ENCODE measurements at places on chromosomes 12 and 14.

GRCh38 chr12:96878704-96879103, 28.4 kb upstream of the NEDD1 start:
- DNase-seq, result no peak

GRCh38 chr12:90519285-90519684, 435.7 kb downstream of the CCER1 start:
- no peak for DNase-seq

GRCh38 chr12:57474862-57475261, 4.8 kb downstream of the ARHGAP9 start:
- DNase-seq, result peak; percentile 54

DNA sequence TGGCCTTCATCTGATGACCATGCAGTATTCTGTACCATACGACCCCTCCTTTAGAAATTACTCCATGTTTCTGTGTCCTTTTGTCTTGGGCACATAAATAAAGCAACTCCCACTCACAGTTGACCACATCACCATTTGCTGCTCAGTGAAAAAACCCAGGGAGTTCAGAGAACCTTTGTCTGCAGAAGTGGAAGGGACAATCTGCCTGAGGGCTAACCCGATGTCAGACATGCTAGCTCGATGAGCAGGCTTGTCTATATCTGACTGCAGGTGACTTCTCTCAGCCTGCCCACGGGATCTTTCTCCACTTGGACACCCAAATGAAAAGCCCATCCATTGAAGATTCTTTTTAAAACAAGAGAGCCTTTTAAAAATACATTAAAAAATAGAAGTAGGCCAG, 45.7 kb upstream of the GRIP1 start:
- no peak for DNase-seq

DNA sequence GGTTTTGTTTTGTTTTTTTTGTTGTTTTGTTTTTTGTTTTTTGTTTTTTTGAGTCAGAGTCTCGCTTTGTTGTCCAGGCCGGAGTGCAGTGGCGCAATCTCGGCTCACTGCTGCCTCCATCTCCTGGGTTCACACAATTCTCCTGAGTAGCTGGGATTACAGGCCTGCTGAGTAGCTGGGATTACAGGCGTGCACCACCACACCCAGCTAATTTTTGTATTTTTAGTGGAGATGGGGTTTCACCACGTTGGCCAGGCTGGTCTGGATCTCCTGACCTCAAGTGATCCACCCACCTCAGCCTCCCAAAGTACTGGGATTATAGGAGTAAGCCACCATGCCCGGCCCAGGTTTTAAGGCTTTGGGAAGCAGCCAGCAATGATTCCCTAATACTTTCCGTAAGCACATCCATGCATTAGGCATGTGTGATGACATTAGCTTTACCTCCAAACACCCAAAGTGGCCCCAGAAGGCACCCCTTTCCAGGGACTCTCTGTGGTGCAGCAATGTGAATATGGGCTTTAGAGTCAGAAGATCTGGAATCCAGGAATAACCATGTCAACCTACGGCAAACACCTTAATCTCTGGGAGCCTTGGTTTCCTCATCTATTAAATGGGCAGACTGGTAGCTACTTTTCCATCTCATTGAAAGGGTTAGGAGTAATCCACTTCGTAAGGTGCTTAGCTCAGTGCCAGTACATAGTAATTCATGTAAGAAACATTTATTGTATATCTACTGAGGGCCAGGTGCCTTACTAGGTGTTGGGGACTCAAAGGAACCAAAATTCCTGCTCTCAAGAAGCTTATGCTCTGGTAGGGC, 152.9 kb downstream of the ZFP36L1 start:
- no peak for DNase-seq

- no peak for DNase-seq
These were observed 48.6 kb upstream of the PPP1R12A start for GRCh38 chr12:79983492-79983891.

DNA sequence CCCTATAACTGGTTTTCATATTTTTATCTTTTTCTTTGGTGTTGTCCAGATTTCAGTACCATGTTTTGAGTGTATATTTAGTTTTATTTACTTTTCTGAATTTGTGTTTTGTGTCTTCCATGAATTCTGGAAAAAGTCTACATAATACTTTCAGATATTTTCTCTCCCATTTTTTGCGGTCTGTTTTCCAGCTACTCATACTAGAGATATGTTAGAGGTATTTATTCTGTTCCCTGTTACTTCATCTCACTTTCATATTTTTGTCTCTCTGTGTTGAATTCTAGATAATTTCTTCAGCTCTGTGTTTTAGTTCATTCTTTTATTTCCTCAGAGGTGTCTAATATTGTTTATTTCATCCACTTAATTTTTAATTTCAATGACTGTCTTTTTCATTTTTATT, 74.2 kb downstream of the IFT81 start:
- no peak for DNase-seq

DNA sequence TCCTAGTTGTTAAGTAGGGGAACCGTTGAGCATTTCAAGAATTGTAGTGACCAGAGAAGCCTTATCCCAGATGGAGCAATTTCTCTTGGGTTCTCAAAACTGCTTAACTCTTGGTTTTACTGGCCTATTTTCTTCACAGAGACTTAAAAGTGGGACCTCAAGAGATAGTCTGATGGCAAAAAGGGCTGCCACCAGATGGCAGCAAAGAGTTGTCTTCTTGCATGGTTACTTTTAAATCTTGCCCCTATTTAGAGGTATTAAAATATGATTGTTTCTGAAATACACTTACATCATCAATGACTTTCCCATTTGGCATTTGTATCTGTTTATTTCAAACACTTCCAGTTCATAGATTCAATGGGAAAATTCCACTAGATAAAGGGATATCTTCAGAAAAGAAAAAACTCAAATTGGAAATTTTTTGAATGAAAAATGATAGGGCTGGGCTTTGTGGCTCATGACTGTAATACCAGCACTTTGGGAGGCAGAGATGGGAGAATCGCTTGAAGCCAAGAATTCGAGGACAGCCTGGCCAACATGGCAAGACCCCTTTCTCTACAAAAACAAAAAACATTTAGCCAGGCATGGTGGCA, 69.9 kb upstream of the CNTN1 start:
- peak; percentile 59 for DNase-seq

DNA sequence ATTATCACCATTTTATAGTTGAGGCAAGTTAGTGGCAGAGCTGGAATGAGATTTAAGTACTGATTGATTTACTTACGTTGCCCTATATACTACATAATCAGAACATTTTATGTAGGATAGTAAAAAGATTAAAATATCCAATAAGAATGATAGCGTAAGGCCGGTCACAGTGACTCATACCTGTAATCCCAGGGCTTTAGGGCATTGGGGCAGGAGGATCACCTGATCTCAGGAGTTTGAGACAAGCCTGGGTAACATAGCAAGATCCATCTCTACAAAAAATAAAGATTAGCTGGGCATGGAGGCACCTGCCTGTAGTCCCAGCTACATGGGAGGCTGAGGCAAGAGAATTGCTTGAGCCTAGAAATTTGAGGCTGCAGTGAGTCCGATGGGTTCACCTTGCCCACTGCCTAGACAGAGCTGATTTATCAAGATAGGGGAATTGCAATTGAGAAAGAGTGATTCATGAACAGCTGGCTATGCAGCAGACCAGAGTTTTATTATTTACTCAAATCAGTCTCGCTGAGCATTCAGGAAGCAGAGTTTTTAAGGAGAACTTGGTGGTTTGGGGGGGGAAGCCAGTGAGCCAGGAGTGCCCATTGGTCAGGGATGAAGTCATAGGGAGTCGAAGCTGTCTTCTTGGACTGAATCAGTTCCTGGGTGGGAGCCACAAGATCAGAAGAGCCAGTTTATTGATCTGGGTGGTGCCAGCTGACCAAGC, 24.7 kb upstream of the SGPP1 start:
- no peak for DNase-seq

- no peak for DNase-seq
These were observed 197.4 kb downstream of the DUSP6 start for GRCh38 chr12:89154743-89155499.

DNA sequence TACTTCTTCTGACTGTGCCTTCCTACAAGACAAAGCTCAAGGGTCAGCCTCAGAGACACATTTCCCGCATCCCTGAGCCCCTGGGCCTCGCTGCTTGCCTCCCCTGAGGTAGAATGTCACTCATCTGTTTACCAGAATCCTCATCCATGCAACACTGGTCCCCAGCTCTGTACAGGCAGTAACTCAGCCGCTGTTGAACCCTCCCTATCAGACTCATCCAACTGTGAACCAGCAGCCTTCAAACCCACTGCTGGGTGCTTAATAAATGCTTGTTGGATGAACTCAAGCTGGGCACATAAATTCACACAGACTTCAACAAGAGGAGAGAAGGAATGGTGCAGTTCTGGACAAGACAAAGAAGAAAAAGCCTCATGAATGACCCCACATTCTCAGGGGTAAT, 6.1 kb downstream of the NT5DC3 start:
- DNase-seq, result no peak

GRCh38 chr14:67523764-67524633, 9.1 kb upstream of the PLEKHH1 start:
- no peak for DNase-seq

DNA sequence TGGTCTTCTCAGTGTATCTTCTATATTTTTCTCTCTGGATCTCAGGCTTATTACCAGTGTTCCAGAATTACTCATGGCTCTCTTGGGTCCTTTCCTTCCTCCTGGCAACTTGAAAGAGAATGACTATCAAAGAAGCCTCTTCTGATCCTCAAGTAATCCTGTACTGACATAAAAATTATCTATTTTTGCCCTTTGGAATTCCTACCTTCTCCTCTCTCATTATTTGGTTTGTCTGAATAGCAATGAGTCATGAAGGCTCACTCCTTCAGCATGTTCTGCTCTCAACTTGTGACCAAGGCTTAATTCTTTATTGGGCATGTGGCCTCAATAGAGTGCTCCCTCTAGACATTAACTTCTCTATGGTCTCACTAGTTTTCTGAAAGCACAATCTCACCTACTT, 553.6 kb upstream of the ATP2B1 start:
- DNase-seq, result no peak

DNA sequence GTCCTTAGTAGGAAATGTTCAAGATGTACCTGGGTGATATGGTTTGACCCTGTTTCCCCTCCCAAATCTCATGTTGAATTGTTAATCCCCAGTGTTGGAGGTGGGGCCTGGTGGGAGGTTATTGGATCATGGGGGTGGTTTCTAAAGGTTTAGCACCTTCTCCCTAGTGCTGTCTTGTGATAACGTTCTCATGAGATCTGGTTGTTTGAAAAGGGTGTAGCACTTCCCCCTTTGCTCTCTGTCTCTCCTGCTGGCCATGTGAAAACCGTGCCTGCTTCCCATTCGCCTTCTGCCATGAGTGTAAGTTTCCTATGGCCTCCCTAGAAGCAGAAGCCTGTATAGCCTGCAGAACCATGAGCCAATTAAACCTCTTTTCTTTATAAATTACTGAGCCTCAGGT, 353.0 kb upstream of the SFSWAP start:
- no peak for DNase-seq

GRCh38 chr14:58605465-58605864, 32.3 kb upstream of the DACT1 start:
- no peak for DNase-seq

GRCh38 chr14:26887847-26888246, 290.0 kb upstream of the NOVA1 start:
- no peak for DNase-seq

DNA sequence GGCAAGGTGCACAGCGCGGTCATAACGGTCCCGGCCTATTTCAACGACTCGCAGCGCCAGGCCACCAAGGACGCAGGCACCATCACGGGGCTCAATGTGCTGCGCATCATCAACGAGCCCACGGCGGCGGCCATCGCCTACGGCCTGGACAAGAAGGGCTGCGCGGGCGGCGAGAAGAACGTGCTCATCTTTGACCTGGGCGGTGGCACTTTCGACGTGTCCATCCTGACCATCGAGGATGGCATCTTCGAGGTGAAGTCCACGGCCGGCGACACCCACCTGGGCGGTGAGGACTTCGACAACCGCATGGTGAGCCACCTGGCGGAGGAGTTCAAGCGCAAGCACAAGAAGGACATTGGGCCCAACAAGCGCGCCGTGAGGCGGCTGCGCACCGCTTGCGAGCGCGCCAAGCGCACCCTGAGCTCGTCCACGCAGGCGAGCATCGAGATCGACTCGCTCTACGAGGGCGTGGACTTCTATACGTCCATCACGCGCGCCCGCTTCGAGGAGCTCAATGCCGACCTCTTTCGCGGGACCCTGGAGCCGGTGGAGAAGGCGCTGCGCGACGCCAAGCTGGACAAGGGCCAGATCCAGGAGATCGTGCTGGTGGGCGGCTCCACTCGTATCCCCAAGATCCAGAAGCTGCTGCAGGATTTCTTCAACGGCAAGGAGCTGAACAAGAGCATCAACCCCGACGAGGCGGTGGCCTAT, 875 bp downstream of the HSPA2 start:
- no peak for DNase-seq

DNA sequence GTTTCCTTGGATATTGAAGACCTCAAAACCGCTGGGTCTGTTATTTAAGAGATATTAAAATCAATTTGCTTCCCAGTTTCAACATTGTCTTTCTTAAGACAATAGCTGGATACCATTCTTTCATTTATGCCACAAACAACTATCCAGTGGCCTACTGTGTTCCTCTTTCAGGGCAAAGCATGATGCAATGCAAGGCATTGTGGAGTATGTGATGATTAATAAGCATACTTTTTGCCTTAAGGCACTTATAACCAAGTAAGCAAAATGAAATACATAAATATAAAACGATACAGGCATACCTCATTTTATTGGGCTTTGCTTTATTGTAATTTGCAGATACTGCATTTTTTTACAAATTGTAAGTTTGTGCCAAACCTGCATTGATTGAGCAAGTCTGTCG, 45.5 kb downstream of the SCN8A start:
- DNase-seq, result no peak

DNA sequence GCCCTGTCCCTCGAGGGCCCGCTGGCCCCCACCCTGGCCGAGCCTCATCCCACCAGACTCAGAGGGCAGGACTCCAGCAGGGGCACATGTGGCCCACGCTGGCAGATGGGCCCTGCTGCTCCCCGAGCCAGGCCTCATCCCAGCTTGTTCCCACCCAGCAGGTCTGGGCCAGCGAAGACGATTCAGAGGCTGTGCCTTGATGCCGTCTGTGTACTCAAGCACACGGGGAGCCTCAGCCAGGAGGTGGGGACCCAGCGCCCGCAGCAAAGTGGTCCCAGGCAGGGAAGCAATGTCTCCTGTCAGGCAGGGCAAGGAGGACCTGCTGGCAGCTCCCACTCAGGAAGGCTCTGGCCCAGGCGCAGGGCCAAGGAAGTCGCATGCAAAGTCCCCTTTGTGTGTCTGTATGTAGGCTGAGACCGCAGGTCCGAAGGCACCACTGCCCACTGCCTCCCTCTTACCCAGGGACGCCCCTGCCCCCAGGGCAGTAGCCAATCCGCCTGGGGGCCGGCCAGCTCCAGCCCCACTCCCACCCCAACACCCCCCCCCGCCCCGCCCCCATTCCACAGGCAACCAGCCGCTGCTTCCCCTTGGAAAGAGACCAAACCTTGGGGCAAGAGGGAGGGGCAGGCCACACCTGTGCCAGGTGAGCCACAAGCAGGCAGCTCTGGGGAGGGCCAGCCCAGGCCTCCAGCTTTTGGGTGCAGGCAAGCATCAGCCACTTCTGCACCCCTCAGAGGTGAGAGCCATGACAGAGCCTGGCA, 9.4 kb downstream of the DEGS2 start:
- DNase-seq, result peak; percentile 67

- DNase-seq, result peak; percentile 95
These were observed 702 bp downstream of the FAM222A start for GRCh38 chr12:109714141-109714912.

Data from H7 (cell line).